ENCODE measurements at places on chromosomes 16 and 17.

GRCh38 chr17:41428591-41429291 lies 4.4 kb upstream of the KRT37 start:
- DNase-seq = no peak

GRCh38 chr16:77591347-77591746 lies 131.0 kb upstream of the NUDT7 start:
- no peak for DNase-seq

DNA sequence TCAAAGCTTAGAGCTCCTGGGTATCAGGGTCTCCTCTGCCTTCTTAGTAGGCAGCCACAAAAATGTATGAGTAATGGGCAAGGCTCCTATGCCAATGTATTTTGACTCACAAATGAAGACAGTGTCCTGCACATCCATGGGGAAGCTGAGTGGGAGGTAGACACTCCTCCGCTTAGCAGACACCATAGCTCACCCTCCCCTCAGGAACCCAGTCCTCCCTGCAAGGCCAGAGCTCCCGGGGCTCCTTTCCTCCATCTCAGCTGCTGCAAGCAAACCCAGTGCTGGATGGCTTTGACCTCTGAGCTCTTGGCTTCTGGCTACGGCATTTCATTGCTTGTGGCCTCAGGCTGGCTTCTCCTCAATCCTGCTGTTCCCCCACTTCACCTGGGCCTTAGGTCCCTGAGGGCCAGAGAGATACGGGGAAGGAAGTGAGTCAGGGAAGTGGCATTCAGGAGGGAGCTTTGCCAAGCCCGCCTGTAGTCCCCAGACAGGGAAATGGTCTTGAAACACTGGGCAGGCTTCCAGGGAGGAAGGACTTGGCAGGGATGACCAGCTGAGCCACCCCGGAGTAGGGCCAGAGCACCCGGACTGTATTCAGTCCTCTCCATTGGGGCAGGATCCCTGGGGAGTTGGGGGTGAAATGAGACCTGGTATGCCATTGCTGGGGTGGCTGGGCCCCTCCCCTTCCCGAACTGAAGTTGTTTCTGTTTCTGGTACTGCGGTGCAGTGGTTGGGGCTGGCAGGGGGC lies 4.5 kb downstream of the ABCC3 start:
- no peak for DNase-seq

DNA sequence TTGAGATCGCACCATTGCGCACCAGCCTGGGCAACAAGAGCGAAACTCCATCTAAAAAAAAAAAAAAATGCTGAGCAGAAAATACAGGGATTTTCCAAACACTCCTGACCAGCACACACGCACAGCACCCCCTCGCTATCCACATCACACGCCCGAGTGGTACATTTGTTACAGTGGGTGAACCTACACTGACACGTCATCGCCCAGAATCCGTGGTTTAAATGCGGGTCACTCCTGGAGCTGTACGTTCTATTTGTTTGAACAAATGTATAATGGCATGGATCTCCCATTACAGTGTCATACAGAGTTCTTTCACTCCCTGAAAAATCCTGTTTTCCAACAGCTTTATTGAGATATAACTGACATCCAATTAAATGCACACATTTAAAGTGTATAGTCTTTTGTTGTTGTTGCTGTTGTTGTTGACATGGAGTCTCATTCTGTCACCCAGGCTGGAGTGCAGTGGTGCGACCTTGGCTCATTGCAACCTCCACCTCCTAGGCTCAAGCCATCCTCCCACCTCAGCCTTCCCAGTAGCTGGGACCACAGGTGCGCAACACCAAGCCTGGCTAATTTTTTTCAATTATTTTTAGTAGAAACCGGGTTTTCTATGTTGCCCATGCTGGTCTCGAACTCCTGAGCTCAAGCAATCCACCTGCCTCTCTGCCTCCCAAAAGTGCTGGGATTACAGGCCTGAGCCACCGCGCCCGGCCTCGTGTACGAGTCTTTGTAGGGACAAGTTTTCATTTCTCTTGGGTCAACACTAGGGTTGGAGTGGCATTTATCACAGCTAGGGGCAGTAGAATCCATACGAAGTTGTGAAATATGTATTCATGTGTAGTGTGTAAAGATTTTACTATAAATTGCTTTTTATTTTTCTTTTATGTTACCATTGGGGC lies 4.4 kb upstream of the CARHSP1 start:
- DNase-seq = no peak

GRCh38 chr17:8001976-8002720 lies at the start of gene GUCY2D:
TSS of gene GUCY2D (plus strand) at chr17:8002615. CDS start at chr17:8003048, 433 bp downstream.
- DNase-seq = no peak

DNA sequence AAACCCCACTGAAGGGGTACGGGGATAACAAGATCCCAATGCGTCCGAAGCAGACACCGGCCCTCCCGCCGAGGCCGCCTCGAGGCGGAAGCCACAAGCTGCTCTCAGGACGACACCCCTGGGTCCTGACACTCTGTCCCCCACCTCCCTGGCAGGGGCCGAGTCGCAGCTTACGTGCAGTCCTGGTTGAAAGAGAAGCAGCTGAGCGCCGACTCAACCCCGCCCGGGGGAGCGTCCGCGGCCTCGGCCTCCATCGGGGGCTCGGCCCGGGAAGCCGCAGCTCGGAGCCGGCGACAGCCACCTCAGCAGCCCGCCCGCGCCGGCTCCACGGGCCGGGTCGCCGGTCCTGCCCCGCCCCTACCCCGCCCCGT lies at the start of gene WIPI1:
TSS of gene WIPI1 (minus strand) at position 329 of the 371 bp plus-strand sequence. CDS start at position 254, 75 bp downstream.
- no peak for DNase-seq

GRCh38 chr17:8966926-8967325 lies 1.4 kb upstream of the PIK3R5 start:
- no peak for DNase-seq

GRCh38 chr17:74757502-74757901 lies 9.1 kb downstream of the NHERF1 start:
- no peak for DNase-seq

- no peak for DNase-seq
Measured at GRCh38 chr17:35923609-35924114, 6.9 kb downstream of the RDM1 start.

GRCh38 chr17:11643851-11644250 lies 45.6 kb downstream of the DNAH9 start:
- no peak for DNase-seq

GRCh38 chr17:17416007-17416399 lies 60.8 kb upstream of the MED9 start:
- DNase-seq = no peak
